ENCODE measurements at places on chromosomes 5 and 9.

DNA sequence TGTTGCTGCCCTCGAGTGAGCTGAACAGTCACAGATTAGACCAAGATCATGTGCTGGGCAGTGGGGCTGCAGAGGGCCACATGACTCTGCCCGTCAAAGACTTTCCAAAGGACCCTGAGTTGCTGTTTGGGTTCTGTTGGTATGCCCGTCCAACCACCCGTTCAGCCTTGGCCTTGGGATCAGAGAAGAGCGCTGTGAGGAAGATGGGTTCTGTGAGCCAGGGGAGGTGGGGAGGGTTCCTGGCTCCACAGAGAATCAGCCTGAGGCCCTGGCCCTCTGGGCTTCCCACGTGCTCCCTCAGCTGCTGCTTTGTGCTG is 72.6 kb downstream of the RGS3 start:
- DNase-seq: no peak

- no peak for DNase-seq
Observed at GRCh38 chr9:7534211-7534935, 265.2 kb downstream of the DMAC1 start.

DNA sequence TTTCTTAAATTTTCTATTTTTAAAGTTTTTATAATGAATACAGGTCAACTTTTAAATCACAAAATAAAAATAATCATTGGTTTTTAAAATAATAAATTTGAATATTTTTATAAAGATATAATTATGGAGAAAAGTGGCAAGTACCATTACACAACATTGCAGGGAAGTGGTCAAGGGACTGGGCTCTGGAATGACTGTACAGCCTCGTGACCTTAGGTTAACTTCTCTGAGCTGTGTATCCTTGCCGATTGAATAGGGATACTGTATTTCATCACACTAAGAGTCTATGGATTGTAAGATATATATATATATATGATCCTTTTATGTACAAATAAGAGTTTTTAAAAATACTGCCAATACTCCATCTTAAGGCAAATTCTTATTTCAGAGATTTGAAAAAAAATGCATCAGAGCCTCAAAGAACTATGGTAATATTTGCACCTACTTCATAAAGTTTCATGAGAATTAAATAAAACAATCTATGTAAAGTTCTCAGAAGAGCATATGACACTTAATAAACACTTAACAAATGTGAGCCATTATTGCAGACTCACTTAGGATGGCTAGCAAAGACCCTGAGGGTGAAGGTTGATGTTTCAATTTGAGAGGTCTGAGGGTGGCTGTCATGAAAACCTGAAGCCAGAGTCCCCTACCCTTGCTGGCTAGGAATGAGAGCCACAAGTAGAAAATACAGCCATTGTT is 136.5 kb downstream of the CCDC192 start:
- DNase-seq: no peak

DNA sequence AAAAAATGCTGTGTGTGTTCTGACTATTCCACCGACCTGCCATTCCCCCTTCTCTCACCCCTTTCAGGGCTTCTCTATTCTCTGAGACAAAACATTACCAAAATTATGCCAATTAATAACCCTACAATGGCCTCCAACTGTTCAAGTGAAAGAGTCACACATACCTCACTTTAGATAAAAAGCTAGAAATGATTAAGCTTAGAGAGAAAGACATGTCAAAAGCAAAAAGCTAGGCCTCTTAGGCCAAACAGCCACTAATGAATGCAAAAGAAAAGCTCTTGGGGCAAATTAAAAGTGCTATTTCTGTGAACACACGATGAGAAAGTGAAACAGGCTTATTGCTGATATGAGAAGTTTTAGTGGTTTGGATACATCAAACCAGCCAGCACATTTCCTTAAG is 279.6 kb upstream of the GRAMD2B start:
- no peak for DNase-seq

DNA sequence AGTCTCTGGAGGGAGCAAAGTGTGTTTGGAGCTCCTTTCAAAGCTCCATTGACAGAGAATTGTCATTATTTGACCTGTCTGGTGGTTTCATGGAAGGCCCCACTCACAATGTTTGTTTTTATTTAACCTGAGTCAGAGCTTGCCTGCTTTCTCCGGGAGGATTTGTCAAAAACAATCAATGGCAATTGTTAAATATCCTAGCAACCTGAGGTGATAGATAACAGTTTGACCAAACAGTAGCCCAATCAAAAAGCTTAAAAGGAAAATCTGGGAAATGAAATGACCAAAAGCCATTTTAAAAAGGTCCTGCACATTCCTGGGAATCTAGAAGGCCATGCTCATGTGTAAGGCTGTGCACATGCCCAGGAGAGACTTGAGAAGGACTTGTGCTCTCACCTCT is 177.2 kb upstream of the POC5 start:
- DNase-seq: no peak

DNA sequence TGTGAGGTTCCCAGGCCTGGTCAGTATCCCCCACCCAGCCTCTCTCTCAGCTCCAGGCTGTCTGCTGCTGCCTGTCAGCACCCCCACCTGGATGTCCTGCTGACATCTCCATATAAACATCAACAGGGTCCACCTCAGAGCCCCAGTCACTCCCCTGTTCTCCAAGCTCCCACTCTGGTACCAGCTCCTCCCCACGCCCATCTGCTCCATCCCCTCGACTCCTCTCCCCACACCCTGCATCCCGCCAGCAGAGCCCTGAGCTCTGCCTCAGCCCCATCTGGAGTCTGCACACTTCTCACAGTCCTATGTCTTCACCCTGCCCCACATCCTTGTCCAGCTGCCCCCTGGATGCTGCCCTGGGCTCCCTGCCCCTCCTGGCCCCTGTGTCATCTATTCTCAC is 67.7 kb upstream of the LRRTM2 start:
- no peak for DNase-seq

- DNase-seq: no peak
Observed at GRCh38 chr5:61394078-61394704, 62.1 kb downstream of the ZSWIM6 start.

- no peak for DNase-seq
Observed at GRCh38 chr9:116238225-116238624, 84.6 kb downstream of the PAPPA start.

- no peak for DNase-seq
Observed at GRCh38 chr5:7493081-7493480, 97.1 kb downstream of the ADCY2 start.

- DNase-seq: no peak
Observed at GRCh38 chr9:80076162-80076561, 504.4 kb downstream of the TLE4 start.

GRCh38 chr5:83844449-83845068 is 123.9 kb upstream of the HAPLN1 start:
- DNase-seq: no peak

DNA sequence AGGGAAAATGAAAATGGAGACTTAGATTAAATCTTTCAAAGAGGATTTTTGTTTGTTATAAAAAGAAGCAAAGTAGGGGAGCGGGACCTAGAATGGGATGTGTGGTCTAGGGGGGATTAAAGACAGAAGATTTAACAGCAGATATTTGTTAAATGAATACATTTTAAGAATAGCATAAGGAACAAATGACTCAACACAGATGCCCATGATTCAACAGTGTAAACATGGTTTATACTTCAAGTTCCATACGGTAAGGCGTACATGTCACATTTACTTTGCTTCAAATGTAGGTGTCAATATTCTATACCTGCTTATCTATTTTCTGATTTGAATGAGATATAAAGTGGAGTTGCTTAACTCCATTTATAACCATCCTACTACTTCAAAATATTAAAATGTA is 1.5 kb downstream of the TICAM2 start:
- DNase-seq: no peak

GRCh38 chr9:35226651-35227050 is 64.8 kb downstream of the UNC13B start:
- DNase-seq: no peak

GRCh38 chr5:142934051-142934762 is 164.0 kb downstream of the ARHGAP26 start:
- DNase-seq: no peak

- no peak for DNase-seq
Observed at GRCh38 chr5:111225926-111226325, 1.7 kb downstream of the CAMK4 start.

DNA sequence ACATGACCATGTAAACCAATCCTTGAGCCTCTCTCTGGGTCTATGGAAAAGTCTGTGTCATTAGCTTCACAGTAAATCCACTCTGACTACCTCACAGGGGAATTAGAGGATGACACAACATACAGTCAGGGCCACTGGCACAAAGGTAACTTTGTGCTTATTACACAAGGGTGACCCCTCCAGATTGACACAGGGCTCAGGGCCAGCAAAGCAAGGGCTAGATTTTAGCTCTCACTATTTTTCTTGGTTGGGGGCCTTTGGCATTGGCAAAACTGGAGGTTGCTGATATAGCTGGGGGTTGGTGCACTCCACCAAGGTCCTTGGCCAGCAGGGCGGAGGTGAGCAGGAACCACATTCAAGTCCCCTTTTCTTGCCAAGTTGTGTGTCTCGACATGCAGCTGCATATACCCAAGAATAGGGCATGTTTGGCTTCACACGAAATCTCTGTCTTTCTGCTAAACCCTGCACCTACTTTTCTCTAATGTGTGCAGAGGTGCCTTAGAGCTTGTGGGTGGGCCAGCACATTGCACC is 15.2 kb upstream of the OSMR start:
- no peak for DNase-seq

- no peak for DNase-seq
Observed at GRCh38 chr5:155878991-155879575, 447.9 kb upstream of the SGCD start.

- DNase-seq: no peak
Observed at GRCh38 chr5:93626801-93627200, 43.8 kb downstream of the NR2F1 start.

- no peak for DNase-seq
Observed at GRCh38 chr5:169702693-169703481, 65.8 kb downstream of the DOCK2 start.

GRCh38 chr9:114275246-114276004 is 47.5 kb upstream of the ORM1 start:
- DNase-seq: no peak

DNA sequence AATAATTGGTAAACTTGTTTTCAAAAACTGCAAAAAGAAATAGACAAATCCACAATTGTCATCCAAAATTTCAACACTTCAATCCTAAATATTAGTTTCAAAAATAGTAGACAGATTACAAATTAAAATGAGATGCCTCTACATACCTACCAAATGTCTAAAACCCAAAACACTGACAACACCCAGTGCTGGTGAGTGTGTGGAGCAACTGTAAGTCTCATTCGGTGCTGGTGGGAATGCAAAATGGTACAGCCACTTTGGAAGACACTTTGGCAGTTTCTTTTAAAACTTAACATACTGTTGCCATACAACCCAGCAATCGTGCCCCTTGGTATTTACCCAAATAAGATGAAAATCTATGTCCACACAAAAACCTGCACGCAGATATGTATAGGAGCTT is 6.7 kb downstream of the ECM2 start:
- DNase-seq: no peak

DNA sequence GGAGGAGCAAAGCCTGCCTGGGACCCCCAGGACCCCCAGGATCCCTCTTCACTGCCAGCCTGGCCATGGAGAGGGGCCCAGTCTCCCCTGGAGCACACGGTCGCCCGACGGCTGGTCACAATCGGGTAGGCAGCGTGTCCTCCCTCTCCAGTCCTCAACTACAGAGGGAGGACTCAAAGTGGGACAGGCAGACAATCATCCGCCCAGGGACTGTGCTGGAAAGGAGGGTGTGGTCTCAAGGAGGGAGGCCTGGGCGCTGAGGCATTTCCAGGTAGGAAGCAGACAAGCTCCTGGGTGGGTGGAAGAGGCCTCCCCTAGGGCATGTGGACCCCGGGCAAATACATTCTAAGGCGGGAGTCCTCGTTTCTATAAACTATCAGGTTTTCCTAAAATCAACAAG is 93.2 kb upstream of the ADAMTS2 start:
- DNase-seq: no peak

DNA sequence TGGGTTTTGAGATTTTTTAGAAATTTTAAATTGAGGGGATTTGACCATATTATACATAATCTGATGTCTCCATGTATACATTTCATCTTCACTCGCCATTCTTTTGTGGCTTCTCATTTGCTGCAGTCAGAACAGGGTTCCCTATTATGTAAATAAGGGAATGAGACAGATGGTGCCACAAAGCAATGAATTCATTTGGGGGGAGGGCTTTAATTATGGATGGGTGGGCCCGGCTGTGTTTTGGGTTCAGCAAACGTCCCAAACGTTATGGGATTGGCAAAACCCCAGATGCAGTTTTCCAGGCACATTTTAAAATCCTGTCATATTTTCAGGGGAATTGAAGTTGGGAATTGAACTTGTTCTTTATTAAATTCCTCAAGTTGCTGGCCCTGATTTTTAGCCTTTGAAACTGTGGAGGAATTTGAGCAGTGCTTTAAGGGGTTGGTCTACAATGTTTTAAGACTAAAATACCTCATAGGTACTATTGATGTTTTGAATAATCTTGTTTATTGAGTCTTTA is 558.5 kb upstream of the ZNF462 start:
- no peak for DNase-seq

GRCh38 chr5:105529851-105530250 is 1967.3 kb upstream of the NUDT12 start:
- no peak for DNase-seq

- no peak for DNase-seq
Observed at GRCh38 chr5:171816666-171817065, 31.0 kb downstream of the SMIM23 start.

DNA sequence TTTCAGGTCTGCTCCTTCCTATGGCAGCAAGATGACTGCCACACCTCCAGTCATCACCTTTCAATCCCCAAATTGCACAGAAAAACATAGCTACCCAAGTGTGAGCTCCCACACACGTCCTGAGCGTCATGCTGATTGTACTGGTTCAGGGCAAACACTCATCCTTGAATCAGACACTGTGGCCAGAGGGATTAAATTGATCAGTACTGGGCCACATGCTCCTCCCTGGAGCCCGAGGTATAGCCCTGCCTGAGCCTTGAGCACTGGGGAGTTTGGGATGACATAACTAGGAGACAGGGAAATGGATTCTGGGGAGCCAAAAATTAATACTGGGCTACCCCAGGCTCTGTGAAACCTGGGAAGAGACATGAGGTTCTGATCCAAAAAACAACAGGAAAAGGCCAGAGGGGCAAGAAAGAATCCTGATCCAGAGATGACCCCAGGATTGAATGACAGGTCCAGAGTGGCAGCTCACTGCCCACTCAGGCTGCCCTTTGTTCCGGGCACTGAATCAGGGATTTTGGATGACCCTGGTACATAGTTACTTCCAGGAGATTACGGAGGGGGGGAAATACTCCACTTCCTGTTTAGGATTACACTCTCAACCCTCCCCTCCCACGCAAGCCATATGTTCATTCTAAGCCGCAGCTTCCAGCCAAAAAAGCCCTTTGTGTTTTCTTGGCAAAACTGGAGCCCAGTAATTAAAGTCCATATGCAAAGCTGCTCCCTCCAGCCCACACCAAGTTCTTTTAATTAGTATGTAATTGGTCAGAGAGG is 141.6 kb upstream of the SPRY4 start:
- DNase-seq: no peak

- no peak for DNase-seq
Observed at GRCh38 chr5:22250528-22250927, 602.6 kb downstream of the CDH12 start.

DNA sequence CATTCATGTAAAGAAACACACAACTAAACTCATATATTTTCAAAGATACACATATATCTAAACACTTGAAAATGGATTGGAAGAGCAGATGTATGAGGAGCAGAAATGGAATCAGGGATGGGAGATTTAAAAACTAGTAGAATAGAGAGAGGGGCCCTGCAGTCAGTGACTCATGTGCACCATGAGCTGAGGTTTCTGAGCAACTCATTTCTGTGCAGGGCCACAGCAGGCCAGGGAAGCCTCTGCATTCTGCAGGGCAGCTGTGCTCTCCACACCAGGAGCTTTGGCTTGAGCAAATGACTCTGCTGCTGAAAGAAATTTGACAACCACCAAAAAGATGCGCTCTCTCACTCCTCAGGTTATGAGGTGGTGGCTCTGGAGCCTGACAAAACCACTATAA is 27.1 kb downstream of the LHX6 start:
- no peak for DNase-seq
